ENCODE measurements at places on chromosomes 12 and 14.
A peak's percentile ranks its signal among the peaks of the same experiment; 100 is the strongest.

GRCh38 chr12:39972119-39972518 is 133.8 kb downstream of the SLC2A13 start:
- no peak for DNase-seq

DNA sequence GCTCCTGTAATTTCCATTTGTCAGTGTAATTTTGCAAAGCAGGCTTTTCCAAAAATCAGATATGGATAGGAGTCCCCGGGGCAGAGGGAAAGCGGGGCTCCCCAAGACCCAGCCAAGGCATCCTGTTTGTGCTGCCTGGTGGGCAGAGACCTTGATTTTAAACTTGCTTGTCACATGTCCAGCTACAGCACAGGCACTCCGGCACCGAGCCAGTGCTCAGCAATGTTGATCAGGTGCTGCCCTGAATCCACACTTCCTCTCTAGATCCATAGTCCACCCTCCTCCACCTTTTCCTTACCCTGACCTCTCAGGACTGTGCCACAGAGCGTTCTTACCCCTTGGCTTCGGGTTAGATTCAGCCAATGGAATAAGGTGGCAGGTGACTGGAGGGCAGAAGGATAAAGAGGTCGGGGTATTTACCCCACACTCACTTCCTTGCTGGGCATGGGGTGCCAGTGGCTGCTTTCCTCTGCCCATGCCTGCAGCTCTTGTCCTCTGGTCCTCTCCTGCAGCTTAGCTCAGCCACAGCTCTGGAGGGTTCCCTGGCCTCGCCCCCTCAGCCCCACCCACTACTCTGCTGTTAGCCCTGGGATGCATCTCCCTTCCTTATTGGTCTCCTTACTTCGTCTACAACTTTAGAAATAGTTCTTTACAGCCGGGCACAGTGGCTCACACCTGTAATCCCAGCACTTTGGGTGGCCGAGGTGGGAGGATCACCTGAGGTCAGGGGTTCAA is 80.1 kb downstream of the IRF2BPL start:
- no peak for DNase-seq

- DNase-seq: no peak
Measured at GRCh38 chr14:53310412-53310811, 157.3 kb upstream of the DDHD1 start.

GRCh38 chr12:51098611-51099010 is 15.2 kb upstream of the CSRNP2 start:
- no peak for DNase-seq

GRCh38 chr12:126038434-126038833 is 973.2 kb downstream of the AACS start:
- DNase-seq: no peak

GRCh38 chr12:122023339-122024131 is 1.9 kb downstream of the BCL7A start:
- no peak for DNase-seq

GRCh38 chr12:76746516-76746915 is 17.4 kb upstream of the ZDHHC17 start:
- DNase-seq: no peak

GRCh38 chr12:38282886-38283285 is 33.7 kb upstream of the ALG10B start:
- DNase-seq: no peak

GRCh38 chr12:14989790-14990189 is 16.9 kb downstream of the PDE6H start:
- DNase-seq: no peak

DNA sequence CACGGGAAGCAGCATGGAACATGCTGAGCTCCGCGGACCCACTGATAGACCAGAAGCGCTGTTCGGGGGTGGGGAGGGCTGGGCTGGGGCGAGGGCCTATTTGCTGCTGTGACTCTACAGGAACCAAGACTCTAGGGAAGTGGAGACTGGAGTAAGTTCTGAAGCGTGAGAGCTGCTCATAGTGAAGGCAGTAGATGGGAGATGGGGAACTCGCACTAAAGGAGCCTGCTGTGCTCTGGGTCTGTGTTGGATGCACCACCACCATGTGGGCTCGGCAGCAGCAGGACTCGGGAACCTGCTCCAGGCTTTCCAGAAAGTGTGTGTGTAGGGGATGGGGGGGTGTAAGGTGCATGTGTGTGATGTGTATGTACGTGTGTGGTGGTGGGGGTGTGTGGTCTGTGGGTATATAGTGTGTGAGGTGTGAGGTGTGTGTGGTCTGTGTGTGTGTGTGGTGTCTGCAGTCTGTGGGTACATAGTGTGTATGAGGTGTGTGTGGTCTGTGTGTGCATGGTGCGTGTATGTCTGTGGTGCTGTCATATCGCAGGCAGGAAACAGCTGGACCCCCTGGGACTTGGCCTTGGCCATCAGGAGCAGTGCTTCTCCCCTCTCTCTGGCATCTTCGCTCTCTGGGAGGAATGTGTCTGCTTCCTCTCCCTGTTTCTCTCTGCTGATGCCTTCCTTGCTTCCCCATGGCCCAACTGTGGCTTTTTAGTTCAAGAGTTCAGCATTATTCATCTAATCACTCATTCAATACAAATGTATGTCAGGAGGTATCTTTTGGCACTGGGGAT is 378.9 kb downstream of the FUT8 start:
- DNase-seq: no peak

GRCh38 chr14:96126783-96127271 is 77.8 kb upstream of the BDKRB2 start:
- DNase-seq: no peak

- no peak for DNase-seq
Measured at GRCh38 chr14:21771671-21772070, 98.1 kb upstream of the OR4E1 start.

- no peak for DNase-seq
Measured at GRCh38 chr12:53049571-53050318, at the start of gene TNS2. TSS of gene TNS2 (plus strand) at chr12:53050065. CDS start at chr12:53050186, 121 bp downstream.

DNA sequence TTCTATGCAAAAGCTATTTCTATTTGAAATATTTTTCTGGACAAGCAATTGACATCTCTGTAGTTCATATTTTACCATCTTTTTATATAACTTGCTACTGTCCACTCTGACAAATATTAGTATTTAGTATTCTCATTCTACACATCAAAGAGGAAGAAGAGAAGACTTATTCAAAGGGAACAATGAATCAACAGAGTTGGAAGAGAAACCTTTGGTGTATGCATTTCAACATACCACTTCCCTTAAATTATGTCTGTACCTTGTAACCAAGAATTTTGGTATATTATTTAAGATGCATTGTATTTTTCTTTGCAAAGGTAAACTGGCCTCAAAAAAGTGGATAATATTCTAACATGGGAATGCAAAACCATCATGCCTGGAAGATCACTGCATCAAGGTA is 72.1 kb upstream of the DUSP6 start:
- no peak for DNase-seq

DNA sequence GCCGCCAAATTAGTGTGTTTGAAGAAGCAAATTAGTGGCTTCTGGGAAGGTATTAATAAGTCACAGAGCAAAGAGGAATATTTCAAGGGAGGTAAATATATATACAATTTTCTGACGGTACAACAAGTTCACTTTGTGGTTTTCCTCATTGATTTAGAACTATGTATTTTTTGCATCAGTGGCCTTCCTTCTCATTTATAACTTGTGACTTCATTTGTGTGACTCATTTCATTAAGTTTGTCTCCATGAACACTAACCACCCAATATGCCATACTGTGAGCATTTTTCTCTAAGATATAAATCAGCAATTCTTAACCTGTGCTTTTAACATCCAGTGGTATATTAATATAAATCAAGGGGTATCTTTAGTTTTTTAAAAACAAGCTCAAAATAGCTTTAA is 29.3 kb upstream of the ARHGAP5 start:
- no peak for DNase-seq

DNA sequence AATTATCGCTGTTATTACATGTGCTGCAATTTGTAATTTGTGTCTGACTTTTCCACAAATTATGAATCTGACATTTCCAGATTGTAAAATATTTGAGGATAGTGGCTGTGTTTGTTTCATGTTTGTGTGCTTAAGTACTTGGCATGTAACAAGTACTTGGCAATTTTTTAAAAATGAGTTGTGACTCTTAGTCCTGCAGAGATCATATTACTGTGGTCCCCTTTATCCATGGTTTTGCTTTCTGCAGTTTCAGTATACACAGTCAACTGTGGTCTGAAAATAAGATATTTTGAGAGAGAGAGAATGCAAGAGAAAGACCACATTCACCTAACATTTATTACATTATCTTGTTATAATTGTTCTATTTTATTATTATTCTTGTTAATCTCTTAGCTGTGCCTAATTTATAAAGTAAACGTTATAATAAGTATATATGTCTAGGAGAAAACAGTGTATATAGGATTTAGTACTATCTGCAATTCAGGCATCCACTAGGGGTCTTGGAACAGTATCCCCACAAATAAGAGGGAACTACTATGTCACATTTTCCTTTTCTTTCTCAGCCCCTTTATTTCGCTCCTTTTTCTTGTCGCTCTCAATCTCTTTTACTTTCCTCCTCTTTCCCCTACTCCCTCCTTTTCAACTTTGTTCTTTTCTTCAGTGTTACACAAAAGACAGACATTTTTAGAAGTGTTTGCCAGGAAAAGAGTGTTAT is 176.1 kb downstream of the FUT8 start:
- no peak for DNase-seq

DNA sequence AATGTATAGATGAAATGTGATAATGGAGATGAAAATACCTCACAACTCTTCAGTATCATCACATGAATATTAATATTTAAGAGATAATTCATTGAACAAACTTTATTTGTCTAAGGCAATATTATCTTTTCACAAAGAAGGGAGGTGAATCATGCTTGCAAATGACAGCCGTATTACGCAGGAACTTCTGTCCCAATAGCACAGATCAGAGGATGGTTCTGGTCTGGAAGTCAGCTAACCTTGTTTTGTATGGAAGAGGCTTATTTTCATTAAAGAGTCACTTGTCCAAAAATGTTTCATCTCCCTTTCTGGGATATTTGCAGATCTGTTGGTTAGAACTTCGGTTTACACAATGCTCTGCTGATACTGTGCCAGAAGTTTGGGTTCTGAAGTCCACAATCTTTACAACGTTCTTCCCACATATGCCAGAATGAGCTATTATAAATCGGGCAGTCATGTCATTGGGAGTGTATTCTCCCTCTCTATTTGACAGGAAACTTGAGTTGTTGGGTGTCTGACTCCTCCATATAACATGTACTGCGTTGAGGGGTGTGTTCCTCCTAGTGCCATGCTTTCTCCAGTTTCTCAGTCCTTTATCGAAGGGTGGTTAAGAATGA is 29.8 kb downstream of the YY1 start:
- no peak for DNase-seq

GRCh38 chr12:67394550-67394949 is 125.4 kb downstream of the CAND1 start:
- no peak for DNase-seq

GRCh38 chr12:51391283-51392123 is at the start of gene GALNT6:
TSS of gene GALNT6 (minus strand) at chr12:51391406. CDS start at chr12:51379781, 11,625 bp downstream.
- peak; percentile 66 for DNase-seq

GRCh38 chr14:102392506-102392905 is 29.8 kb downstream of the TECPR2 start:
- DNase-seq: no peak

DNA sequence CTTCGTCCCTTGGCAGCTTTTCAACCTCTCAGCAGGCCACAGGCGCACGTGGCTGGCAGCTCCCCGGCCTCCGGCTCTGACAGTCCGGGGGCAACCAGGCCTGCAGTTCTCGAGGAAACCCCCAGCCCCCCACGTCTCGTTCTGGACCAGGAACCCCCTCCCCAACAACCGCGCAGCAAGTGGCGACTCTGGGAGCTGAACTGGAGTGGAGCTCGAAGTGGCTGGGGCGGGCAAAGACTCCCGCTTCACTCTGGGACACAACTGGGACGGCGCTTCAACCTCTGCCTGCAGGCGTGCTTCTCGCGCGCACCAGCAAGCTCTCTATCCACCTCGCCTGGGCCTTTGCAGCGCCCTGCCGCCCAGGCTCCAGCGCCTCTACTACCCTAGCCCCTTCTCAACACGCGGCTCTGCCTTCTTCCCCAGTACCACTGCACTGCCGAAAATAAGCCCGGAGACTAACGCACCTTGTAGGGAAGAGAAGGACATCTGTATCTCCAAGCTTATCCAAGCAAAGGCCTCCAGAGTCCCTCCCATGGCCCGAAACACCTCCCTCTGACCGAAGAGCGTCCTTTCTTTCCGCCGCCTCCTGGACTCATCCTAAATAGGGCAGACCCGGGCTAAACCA is 2.4 kb upstream of the NKX2-1 start:
- no peak for DNase-seq

GRCh38 chr12:116881325-116881876 is at the start of gene HRK:
TSS of gene HRK (minus strand) at chr12:116881441. CDS start at chr12:116881307, 134 bp downstream.
- no peak for DNase-seq

DNA sequence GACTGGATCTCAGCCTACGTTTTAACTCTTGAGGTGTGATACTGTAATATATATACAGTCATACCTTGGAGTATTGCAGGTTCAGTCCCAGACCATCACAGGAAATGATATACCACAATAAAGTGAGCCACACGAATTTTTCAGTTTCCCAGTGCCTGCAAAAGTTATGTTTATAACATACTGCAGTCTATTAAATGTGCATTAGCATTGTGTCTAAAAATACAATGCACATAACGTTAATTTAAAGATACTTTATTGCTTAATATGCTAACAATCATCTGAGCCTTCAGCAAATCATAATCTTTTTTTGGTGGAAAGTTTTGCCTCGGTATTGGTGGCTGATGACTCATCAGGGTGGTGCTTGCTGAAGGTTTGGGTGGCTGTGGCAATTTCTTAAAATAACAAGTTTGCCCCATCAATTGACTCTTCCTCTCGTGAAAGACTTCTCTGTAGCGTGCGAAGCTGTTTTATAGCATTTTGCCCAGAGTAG is 18.9 kb downstream of the PYROXD1 start:
- peak; percentile 27 for DNase-seq

DNA sequence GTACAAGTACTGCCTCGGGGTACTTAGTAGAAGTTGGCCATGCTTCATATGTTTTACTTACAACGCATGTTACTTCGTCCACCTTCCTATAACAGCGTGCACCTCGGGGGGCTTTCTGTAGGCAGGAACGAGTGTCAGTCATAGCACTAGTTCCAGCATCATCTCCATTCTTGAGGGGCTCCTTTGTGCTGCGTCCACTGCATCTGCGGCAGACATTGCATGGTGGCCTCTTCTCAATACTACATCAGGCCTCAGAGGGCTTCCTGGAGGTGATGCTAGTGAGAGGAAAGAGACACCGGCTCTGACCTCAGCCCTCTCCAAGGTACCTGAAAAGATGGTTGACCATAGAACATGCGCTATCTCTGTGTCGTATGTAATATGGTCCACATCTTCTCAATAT is 121.2 kb upstream of the RTL1 start:
- no peak for DNase-seq

DNA sequence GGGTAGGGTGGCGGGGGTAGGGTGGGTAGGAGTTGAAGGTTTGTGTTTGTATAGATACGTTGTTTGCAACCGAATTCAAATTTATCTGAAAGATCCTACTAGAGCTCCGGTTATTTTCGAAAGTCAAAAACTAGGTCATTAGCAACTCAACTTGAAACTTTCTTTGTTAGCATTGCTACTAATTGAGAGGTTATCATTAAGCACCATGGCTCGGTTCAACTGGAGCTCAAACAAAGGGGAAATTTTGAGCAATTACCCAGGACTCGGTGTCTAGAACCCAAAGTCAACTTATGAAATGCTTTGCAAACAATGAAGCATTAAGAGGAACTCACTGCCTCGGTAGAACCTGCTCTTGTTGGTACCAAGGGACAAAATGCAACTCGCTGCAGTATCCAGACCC is 207.7 kb downstream of the BCAT1 start:
- no peak for DNase-seq

- no peak for DNase-seq
Measured at GRCh38 chr12:12482959-12483358, 79.7 kb downstream of the DUSP16 start.

- no peak for DNase-seq
Measured at GRCh38 chr12:38934686-38935085, 29.3 kb upstream of the CPNE8 start.

Measured in T-cell (primary cell).